ENCODE measurements at places on chromosomes 3 and 15.

GRCh38 chr3:177141899-177142646, 55.2 kb downstream of the TBL1XR1 start:
- DNase-seq: no peak

GRCh38 chr3:59658274-59658673, 608.4 kb upstream of the CFAP20DC start:
- no peak for DNase-seq

- DNase-seq: no peak
These were observed 563.6 kb downstream of the NAALADL2 start for GRCh38 chr3:175422744-175423143.

- no peak for DNase-seq
These were observed 106.0 kb downstream of the MEX3B start for GRCh38 chr15:81939604-81940440.

- DNase-seq: peak; percentile 53
These were observed at the start of gene WWTR1 for GRCh38 chr3:149657926-149658743. TSS of gene WWTR1 (minus strand) at chr3:149658025. CDS start at chr3:149657306, 719 bp downstream.

GRCh38 chr3:9912294-9912935, 4.5 kb upstream of the IL17RC start:
- no peak for DNase-seq
